ENCODE measurements at places on chromosomes 2 and 18.

DNA sequence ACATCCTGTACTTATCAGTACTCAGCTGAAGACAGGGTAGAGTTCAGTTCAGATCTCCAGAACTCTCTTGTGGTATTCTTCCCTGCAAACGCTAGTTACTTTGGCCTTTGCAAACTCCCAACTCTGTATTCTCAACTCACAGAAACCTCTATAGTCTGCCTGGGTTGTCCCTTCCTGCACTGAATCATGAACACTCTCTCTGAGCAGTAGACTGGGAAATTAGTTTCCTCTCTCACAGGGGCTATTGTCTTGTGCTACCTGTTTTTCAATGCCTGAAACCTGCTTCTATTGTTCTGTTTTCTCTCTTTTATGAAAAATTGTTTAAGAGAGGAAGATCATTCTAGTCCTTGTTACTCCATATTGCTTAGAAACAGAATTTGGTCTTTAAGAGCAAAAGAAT is 134.7 kb downstream of the VIT start:
- no peak for DNase-seq

DNA sequence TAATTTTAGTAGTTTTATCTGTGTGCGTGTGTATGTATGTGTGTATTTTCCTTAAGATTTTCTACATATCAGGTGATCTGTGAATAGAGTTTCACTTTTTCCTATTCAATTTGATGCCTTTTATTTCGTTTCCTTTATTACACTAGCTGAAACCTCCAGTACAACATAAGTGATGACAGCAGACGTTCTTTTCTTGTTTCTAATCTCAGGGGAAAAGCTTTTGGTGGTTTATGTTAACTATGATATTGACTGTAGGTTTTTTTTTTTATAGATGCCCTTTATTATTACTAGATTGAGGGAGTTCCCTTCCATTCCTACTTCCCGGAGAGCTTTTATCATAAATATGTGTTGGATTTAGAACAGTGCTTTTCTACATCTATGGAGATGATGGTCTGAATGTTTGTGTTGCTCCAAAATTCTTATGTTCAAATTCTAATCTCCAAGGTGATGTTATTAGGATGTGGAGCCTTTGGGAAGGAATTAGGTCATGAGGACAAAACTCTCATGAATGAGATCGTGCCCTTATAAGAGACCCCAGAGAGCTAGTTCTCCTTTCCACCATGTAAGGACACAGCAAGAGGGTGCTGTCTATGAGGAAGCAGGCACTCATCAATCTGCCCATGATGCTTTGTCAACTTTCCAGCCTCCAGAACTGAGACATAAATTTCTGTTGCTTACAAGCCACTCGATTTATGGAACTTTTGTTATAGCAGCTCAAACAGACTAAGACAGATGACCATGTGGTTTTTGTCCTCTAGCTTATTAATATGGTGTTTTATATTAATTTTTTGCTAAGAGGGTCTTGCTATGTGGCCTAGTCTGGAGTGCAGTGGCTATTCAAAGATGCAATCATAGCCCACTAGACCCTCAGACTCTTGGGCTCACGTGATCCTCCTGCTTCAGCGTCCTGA is 5.9 kb upstream of the RHBDD1 start:
- no peak for DNase-seq

DNA sequence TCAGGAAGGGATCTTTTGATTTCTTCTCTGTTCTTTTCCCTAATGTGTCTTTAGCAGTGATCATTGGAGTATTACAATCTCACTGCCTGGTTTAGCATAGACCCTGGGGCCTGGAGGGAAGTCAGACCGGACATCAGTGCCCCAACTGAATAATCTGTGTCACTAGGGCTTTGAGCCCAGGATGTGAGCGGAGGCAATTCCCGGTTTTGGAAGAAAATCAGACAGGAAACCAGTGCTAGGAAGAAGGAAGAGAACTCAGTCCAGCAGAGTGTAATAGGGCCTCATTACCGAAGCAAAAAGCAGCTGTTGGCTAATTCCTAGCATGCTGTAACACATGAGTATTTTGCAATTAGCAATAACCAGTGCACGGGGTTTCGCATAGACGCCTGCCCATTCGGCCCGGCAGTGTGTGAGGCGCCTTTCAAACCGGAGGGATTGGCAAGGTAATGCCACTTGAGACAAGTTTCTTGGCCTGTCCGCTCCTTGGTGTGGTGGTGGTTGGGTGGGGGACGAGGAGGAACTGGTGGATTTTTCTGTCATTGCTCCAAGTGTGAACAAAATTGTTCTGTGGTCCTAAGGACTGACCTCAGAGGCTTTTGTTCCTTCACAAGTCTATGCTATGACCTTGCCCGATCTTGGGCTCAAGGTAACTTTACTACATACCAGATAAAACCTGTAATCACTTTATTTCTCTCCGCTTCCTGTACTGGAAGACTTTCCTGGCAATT is 2.8 kb downstream of the FOSL2 start:
- DNase-seq = no peak

DNA sequence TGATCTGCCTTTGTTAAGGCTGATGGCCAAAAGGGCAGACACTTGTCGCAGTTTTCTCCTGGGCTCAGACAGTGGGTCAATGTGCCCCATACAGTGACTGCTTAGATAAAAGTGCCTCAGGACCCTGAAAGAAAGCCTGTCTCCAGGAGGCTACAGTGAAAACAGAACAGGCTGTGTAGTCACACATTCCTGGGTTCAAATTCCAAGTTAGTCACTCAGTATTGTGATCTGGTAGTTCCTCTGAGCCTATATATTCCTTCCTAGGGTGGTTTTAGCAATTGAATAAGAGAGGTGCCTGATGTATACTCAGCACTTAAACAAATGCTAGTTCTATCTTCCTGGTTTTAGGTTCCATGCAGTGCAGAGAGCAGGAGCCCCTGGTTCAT is 54.4 kb downstream of the RPL37A start:
- no peak for DNase-seq

DNA sequence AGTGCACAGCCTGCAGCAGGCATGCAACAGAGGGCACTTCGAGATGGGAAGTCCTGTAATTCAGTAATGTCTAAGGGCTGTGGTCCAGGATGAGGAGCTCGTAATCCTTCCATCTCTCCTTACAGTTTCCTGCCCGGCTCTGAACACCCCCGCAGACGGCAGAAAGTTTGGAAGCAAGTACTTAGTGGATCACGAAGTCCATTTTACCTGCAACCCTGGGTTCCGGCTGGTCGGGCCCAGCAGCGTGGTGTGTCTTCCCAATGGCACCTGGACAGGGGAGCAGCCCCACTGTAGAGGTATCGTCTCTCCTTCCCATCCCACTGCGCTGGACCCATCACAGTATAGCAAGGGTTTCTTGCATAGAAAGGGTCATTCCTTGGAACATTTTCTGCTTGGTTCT is 26.7 kb downstream of the FBLN7 start:
- DNase-seq = no peak

- no peak for DNase-seq
Measured at GRCh38 chr2:72204786-72205503, 57.3 kb upstream of the CYP26B1 start.

DNA sequence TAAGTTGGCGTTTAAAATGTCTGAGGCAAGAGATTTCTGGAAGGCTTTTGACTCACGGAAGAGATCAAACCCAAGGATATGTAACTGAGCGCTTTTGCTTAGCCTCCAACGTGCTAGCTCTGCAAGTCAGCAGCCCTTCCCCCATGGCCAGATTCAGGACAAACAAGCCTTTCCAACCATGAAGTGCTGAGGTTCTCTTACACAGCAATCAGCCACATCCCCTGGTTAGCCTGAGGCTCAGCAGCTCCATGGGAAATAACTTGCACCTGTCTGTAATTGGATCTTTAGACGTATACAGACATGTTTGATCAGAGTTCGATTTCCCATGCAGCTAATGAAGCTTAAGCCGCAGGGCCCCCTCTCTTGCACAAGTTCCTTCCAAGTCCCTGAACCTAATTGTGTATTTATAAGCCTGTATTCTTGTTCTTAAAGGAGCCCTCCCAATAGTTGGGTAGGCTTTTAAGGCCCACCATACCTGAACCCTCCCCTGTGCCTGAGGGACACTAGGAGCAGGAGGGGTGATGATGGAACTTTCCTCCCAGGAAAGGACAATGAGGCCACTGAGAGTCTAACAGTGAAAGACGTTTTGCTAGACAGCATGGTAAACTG is 2.1 kb upstream of the TMEM131 start:
- no peak for DNase-seq

DNA sequence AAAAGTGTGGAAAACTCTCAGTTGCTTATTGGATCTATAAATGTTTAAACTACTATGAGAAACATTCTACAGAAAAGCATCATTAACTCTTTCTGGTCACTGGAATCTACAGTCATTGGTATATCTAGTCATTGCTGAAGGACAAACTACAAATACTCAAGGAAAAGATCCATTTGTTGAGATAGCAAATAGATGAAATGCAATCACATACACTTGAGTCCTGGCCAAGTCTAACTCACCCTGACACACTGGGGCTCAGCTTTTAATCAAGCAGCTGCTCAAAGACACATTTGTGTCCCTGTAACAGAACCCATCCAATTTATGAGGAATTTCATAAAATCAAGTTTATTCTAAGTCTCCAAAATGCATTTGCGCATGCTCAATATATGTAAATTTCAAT is 68.7 kb downstream of the CDH2 start:
- no peak for DNase-seq

DNA sequence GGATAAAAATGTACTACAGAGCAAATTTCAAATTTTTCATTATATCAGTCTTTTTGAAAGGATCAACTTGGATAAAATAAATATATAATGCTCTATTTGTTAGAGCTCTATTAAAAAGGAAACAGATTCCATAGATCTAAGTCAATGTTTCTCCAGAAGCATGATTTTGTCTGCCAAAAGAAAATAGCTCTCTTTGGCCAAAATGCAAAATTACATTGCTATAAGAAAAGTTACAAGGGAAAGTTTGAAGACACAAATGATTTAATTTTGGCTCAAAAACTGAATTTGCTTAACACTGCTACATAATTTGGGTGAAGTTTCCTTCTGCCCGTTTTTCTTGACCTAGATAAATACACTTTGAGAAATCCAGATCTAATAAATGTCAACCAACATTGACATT is 15.7 kb downstream of the C2orf69 start:
- no peak for DNase-seq

DNA sequence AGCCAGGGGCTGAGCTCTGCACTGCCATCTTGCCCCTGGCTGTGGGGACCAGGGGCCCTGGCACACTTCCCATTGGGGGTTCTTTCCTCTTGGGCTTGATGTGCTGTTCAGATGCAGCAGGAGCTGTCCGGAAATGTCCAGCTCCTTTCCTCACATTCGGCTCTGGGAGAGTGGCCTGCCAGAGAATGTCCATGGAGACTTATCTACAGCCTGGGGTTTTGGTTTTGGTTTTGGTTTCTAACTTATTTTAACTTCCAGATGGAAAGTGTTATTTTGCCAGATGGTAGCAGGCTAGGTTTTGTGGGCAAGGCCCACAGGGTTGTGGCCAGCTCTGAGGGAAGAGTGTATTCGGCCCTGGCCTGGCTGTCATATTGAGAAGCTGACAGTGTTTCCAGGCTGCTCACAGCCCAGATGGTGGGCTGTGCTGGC is 177.3 kb downstream of the ANKRD30B start:
- no peak for DNase-seq

DNA sequence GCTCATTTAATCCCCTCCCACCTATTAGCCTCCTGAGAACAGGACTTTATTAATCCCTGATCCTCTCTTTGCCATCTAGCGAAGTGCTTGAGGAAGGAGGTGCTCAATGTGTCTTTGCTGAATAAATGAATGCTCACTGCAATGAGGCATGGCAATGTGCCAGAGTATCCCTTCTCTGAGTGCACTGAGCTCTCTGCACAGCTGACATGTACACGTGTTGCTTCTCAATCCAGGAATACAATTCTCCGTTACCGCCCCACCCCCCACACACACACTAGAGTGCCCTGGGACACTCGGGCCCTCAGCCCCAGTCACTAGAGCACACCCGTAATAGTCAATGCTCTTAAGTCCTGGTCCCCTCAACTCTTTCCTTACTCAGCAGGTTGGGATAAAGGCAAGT is 41.4 kb downstream of the FAM178B start:
- no peak for DNase-seq

DNA sequence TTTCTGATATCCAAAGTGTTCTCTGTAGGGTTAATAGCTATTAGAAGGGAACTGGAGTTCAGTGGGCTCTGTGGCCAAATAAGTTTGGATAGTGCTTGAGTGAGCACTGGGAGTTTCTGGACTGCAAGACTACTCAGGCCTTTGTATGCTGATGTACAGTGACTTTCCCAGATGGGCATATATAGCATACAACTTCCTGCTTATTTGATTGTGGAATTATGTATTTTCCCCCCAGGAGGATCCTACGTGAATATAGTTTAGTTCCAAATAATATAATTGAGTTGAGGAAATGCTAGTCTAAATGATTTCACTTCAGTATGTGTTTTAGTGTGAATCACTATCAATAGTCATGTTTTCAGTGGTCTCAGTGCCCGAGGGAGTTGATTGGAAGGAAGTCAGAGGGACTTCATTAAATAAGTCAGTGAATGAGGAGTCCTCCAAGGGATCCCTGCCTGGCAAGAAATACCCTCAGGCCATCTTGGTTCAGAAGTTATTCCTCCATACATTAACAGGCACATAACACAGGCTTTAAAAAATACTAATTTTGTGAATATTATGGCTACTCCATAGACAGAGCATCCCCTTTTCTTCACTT is 251.4 kb downstream of the PRKCE start:
- no peak for DNase-seq

DNA sequence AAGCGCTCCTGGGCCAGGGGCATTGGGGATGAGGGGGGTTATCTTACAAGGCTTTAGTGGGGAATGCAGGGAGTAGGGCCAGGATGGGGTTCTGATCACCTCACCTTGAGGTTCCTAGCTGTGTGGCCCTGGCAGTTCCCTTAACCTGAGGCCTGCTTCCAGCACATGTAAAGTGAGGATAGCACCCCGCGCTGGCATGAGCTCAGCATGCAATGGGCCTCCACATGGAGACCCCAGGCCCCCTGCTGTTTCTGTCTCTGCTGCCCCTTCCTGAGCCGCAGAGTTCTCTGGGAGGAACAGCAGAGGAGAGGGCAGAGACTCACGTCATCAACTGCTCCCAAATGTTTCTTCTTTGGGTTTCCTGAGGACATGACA is 8.6 kb upstream of the TEX51 start:
- no peak for DNase-seq

GRCh38 chr2:101463911-101464641 is 10.8 kb downstream of the RFX8 start:
- no peak for DNase-seq

DNA sequence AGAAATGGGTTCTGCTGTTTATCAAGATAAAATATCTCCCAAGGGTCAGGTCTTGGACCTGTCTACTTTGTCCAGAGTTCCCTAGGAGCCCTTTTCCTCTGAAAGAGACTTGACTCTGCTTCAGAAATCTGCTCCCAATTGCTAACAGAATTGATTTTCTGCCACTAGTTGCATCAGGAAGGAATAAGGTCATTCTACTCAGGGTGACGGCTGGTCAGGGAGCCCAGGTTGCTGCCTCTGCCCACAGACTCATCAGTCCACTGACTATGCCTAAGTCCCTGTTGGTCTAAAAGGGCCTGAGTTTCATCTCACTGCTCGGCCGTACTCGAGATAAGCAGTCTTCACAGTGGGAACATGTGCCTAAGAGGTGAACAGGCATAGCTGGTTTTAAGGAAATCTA is 61.2 kb downstream of the EVA1A start:
- no peak for DNase-seq
